ENCODE measurements at places on chromosomes 6 and 20.
A peak's percentile ranks its signal among the peaks of the same experiment; 100 is the strongest.

DNA sequence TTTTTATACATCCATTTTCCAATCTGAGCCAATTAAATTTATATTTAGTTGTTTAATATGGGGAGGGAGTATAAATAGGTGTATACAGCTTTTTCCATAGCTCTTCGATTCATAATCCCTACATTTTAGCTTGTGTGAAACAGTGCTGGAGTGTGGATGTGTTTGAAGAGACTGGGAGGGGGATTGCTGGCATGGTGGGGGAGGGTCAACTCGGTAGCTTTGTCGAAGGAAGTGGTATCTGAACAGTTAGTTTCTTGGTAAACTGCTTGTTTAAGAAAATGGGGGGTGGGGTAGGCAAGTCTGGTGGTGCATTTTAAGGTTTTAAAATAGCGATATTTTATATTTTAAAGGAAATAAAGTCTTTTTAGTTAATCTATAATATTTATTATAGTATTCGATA is 1.4 kb upstream of the LIN28B start:
- peak; percentile 33 for DNase-seq

DNA sequence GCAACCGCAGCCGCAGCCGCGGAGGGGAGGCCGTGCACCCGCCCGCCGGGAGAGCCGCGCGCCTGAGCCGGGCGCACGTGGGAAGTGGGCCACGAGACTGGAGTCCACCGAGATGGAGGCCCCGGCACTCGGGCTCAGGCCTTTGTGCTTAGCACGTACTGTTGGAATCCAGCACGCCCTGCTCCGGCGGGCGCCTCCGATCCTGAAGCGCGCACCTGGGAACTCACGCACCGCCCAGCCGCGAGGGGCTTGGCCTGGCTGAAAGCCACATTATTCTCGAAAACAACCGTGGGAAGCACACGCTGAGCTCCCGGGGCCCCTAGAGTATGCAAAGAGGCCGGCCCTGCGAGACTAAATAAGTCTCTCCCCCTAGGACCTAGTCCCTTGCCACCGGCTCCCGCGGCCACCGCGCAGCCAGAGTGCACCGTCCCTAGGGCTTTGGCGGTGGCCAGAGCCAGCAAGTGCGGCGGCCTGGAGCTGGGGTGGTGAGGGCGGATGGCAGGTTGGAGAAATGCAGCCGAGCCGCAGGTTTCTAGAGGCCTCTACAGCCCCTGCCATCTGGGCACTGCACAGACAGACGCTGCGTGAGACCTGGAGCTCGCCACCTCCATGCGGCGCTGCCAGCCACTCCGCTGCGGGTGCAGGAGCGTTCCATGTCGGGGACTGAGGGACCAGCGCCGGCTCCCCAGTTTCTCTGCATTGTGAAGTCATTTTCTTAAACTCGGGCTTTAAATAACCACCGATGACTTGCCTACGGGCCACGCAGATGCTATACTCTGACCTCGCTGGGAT is 42.0 kb upstream of the LY86 start:
- DNase-seq, result peak; percentile 64

- DNase-seq, result no peak
Measured at GRCh38 chr20:50189681-50190250, 864 bp upstream of the CEBPB start.

DNA sequence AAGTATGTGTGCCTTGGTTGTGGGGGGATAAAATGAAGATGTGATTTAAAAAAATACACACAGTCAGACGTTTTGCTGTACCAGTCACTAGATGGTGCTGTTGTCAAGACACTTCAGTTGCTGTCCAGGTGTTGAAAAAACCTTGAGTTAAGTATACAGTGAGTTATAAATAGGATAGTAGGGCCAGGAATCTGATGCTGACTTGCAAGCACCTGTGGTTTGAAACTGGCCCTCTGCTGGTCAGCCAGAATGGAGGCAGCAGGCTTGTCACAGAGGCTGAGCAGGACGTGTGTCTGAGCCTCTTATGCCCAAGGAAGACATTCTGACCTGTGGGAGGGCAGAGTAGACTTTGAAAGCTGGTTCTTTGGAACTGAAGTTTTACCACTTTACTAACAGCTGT is 27.8 kb downstream of the RNF8 start:
- DNase-seq, result peak; percentile 39

- DNase-seq, result no peak
Measured at GRCh38 chr6:158795516-158795915, 23.7 kb downstream of the EZR start.

DNA sequence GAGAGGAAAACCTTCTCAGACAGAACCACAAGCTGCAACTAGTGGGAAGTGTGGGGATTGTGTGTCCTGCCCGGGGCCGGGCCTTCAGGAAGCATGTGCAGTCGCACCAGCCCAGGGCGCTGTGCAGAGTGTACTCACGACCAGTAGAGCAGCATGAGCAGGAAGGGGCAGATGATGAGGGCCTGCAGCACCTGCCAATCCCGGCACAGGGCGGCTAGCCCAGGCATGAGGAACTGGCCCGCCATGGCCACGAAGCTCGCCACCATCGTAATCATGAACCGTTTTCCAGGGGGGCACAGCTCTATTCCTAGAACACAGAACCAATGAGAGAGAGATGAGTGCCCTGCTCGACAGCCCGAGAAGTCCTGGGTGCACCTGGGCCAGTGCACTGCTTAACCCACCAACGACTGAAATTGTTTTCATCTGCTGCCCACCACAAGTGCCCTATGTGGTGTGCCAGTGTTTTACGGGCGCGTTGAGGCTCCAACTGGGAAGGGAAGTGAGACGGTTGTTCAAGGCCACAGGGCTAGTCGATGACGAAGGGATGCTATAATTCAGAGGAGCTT is 65.0 kb downstream of the PSMG4 start:
- no peak for DNase-seq

DNA sequence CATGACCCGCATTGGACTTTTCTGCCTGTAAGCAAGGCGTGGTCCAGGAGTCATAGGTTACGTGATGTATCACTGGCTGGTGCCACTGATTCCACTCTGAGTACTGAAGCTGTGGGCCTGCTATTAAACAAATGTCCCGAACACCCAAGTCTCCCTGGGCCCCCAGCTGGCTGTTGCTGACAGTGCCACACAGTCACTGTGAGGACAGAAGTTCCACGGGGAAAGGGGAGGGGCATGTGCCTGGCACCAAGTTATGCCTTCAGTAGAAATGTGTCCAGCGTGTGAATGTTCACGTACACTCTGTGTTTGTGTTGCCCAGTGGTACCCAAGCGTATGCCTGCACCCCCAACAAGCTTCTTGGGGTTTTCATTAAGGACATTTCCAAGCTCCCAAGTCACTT is 171.4 kb upstream of the QKI start:
- DNase-seq, result no peak

- no peak for DNase-seq
Measured at GRCh38 chr20:20941468-20941889, 164.7 kb downstream of the LINC00237 start.

DNA sequence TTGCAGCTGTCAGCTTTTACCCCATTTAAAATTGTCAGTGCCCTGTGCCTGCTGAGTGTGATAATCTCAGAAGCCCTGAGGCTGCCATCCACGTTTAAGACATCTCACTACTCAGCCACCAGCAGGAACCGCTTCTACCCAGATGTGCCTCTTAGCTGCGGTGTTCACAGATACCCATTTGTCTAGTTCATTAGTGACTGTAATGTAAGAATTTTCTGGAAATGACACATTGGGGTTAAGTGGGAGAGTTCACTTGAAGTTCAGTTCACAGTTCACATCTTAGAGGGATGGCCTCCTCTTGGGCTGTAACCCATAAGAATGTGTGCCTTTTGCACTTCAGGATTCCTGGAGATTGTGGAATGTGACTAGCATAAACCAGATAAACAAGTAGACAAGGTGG is 477.7 kb downstream of the BTBD3 start:
- DNase-seq, result no peak

DNA sequence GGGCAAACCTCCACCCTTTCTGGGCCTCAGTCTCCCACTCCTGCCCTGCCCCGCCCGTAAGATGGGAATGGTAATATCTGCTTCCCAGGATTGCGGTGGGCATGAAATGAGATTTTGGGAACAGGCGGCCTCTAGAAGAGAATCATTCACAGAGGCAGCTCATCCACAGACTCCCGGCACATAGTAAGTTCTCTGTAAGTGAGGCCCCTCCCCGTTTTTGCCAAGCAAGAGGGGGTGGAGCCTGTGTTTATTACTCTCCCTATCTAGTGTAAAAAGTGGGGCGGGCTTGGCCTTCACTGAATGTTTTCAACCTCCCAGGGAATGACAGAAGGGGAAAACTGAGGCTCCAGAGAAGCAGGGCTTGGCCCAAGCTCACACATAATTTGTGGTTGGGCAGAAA is 20.0 kb downstream of the SUN5 start:
- DNase-seq, result no peak

- DNase-seq, result no peak
Measured at GRCh38 chr6:75114806-75115205, 91.0 kb downstream of the COL12A1 start.

- peak; percentile 85 for DNase-seq
Measured at GRCh38 chr6:158654498-158654897, 4.6 kb downstream of the SYTL3 start.

- DNase-seq, result no peak
Measured at GRCh38 chr20:24653306-24653705, 183.9 kb downstream of the SYNDIG1 start.

- DNase-seq, result no peak
Measured at GRCh38 chr6:36683145-36683655, 4.7 kb downstream of the CDKN1A start.

DNA sequence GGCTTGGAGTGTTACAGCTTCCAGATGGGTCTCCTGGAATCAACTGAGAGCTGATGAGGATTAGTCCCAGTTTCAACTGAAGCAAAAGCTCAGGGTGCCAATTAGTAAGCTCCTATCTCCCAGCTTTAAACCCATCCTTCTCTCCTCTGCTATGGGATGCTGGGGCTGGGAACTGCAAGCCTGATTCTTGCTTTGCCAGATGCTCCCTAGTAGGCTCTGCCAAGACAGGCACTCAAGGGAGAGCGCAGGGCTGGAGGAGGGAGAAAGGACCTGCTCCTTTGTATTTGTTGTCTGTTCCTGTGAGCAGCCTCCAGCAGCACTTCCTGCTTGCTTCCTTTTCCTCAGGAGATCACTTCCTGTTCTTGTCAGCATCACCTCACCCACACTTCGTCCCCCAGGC is 309.7 kb downstream of the KIF16B start:
- no peak for DNase-seq

DNA sequence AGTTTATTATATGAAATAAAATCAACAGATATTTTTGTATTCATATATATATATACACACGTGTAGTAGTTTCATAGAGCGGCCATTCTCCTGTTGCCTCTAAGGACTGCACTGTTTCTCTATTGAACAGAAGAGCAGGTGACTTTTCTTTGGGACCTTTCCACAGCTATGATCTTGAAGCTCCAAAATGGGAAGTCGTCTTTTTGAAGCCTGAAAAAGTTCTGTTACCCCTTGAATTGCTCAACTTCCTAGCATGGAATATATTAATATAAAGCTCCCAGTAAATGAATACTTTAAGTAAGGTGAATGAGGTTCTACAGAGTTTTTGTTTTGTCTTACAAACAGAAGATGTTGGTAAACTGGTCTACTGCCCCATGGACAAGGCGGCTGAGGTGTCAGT is 42.2 kb upstream of the ADTRP start:
- DNase-seq, result no peak

DNA sequence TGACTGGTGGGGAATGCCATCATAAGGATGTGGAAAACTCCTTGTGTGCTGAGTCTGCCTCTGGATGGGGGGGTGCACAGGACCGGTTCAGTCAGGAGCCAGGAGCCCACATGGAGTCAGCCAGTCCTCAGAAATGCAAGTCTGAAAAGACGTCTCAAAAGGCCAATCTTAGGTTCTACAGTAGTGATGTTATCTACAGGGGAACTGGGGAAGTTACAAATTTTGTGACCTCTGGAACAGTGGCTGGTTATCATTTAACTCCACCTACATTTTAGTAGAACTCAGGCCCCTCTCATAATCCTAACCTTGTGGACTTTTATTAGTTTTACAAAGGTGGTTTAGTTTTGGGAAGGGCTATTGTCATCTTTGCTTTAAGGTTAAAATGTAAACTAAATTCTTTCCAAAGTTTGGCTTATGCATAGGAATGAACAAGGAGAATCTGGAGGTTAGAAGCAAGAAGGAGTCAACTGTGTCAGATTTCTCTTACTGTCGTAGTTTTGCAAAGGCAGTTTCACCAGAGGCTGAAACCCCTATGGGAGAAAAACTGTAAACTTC is 13.7 kb upstream of the TBC1D22B start:
- no peak for DNase-seq

DNA sequence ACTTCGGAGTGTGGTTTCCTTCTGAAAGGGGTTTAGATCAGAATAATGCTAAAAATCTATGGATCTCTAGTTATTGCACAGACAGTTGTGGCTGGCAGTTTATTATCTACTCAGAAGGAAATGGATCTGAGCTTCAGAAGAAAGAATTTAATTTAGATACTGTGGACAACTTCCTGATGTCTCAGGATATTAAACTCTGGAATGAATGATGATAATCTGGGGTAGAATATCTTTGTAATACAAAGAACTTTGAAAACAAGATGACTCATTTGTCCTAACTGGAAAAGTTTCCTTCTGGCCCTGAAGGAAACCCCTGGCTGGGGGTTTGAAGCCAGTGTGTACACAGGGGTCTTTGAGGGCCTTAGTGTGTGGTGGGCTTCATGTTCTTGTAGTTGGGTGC is 78.0 kb downstream of the EDN3 start:
- DNase-seq, result no peak

- no peak for DNase-seq
Measured at GRCh38 chr6:33481192-33481591, 26.8 kb downstream of the ZBTB9 start.

DNA sequence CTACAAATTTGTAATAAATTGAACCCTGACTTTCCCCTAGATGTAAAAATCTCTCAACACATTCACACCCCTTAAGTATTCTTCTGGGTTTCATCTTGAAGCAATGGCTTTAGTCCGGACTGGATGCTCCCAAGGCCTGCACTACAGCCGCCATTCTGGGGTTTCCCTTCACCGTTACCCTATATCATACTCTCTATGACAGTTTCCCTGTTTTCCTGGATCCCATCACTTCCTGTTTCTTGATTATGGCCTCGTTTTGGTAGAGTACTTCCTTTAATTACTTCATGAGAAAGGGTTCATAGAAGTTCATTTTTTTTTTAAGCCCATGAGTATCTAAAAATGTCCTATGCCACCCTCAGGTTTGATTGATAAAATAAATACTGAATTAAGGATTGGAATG is 11.7 kb downstream of the FIG4 start:
- DNase-seq, result no peak

- no peak for DNase-seq
Measured at GRCh38 chr20:33669873-33670640, 3.3 kb downstream of the ACTL10 start.

DNA sequence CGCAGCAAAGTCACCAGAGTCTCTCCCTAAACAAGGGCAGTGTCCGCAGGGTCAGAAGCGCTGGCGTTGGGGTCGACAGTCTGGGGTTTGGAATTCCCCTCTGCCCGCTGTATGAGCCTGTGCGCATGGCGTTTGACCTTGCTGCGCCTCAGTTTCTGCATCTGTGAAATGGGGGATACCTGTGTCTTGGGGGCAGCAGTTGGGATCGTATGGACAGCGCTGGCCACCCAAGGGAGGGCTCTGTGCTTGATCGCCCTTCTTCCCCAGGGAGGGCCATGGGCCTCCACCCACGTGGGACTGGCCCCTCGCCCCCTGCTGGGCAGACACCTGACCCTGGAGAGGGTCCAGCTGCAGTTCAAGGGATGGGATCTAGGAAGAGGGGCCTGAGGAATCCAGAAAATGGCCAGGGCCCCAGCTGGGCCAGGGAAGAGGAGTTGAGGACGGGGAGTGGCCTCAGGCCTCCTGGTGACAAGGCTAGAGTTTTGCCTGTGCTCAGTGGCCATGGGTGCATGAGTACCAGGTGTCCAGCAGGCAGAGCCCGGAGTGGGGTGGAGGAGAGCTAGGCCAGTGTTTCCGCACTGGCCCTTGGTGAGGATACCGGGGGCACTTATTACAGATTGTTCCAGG is 26.4 kb upstream of the PHACTR3 start:
- no peak for DNase-seq

- DNase-seq, result no peak
Measured at GRCh38 chr6:112934433-112935327, 587.5 kb downstream of the RFPL4B start.

Data from BE2C (cell line).